ENCODE measurements at places on chromosomes 2 and 18. TPM values are rescaled to one million over a fixed set of nuclear protein-coding genes. Genes with fewer than 3 reads are reported as not detected.

- no peak for DNase-seq
Measured at GRCh38 chr18:13264091-13265007, 45.8 kb downstream of the LDLRAD4 start.

GRCh38 chr2:101121174-101121573, 30.0 kb downstream of the TBC1D8 start:
- no peak for DNase-seq

DNA sequence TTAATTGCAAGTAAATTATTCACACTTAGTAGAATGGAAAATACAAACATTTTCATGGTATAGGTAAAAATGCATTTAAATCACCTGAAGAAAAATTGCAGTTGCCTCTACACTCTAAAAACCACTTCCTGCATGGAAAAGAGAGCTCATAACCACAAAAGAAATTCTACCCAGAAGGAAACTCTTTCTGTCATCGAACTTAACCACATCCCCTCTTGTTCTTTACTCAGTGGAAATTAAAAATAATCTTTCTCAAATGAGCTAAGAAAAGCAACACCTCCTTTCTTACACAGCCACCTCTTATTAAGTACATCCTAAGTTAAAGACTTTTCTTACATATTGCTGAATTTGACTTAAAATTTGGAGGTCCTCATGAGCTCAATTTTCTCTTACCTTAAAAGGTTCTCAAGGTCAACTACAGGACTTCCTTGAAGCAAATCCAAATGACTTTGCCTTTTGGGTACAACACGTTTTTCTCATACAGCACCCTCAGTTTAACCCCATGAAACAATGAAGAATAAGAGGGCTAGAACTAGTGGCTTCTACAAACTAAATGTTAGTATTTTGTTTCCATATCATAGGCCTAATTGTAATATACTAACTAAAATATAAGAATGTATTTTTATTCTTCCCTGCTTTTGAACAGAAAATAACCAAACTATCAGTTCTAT, 109.1 kb upstream of the CRIM1 start:
- no peak for DNase-seq

GRCh38 chr2:12641441-12641840, 75.3 kb upstream of the TRIB2 start:
- no peak for DNase-seq

Gene M1AP
- 0.33 TPM for polyA plus RNA-seq
